CD4-positive, CD25-positive, alpha-beta regulatory T cell (primary cell): ENCODE measurements at places on chromosomes 1 and 21.

GRCh38 chr1:223720971-223721591, 8.7 kb downstream of the CAPN2 start:
- no peak for DNase-seq

DNA sequence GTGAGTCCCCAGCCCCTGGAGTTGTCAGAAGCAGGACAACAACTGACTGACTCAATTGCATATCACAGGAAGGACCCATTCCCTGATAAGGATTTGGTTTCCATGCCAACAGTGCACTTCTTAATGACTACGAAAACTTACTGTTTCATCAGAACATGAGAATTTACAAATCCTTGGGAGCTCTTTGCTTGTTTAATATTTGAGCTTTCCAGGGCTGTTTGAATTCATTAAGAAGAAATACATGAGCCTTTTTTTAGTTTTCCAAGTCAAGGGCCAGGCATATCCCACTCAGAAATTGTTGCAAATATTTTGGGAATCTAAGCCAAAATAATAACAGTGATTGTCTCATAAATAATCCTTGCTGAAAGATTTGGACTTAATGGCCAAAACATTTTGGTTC, 27.2 kb upstream of the COL24A1 start:
- DNase-seq = no peak

DNA sequence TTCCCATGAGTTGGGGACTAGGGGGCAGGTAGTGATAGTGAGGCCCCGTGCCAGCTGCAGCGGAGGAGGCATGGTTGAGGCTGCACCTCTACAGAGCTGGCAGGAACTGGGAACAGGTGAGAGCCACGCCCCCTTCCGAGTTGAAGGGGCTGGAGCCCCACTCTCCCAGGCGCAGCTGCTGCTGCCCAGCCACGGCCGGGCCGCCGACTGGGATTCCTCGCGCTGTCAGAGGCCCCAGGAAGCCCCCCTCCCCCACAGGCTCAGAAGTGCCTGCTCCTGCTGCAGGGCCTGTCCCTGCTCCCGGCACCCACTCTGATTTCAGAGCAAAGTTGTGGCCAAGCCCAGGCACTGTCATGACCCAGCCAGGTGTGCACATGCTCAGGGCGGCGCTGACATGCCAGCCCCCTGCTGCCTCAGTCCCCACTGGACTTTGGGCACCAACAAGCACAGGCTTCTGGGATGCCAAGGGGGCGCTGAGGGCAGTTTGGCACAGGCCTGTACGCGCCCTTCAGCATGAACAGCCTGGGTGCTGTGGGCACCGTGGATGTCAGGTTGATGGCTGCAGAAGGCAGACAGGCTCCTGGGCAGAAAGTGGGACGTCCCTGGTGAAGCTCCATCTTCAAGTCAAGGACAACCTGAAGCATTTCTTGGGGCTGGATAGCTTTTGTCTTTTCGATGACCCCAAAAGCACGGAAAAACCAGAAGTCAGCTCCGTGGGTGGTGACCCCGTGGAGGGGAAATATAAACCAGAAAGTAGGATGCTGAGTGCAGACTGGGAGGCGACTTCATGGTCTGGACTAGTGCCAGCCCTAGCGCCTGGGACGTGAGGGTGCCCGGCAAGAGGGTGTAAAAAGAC, 121.5 kb downstream of the SIM2 start:
- no peak for DNase-seq

GRCh38 chr1:160706526-160707235, 4.9 kb downstream of the CD48 start:
- no peak for DNase-seq
